Ovary (tissue), 10 donors: ENCODE measurements at places on chromosomes 13 and 19.

GRCh38 chr19:1113030-1113985 is 9.5 kb downstream of the GPX4 start:
- DNase-seq = peak; percentile 97

DNA sequence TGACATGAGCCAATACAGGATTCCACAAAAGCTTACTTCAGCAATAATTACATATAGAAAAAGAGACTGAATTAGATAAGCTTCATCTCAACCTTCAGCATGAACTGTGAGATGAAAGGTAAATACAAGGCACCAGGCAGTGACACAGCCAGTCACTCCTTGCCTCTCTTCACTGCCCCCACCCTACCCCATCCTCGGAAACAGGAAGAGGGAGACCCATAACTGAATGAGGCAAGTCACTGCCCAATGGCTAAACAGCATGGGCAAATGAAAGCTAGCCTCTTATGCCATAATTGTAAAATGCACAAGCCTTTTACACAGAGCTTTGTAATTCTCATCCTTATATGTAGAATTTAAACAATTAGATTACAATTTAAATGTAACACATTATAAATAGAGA is 1.7 kb downstream of the ZNF160 start:
- DNase-seq = no peak

- no peak for DNase-seq
Measured at GRCh38 chr19:32676895-32677359, 1.3 kb downstream of the RGS9BP start.

- DNase-seq = no peak
Measured at GRCh38 chr19:5637971-5638370, 15.1 kb downstream of the SAFB start.

GRCh38 chr19:48975947-48976847 is 11.1 kb downstream of the FTL start:
- DNase-seq = no peak

- no peak for DNase-seq
Measured at GRCh38 chr13:95044452-95045205, 256.6 kb downstream of the ABCC4 start.

GRCh38 chr19:10133596-10133995 is 13.9 kb upstream of the EIF3G start:
- DNase-seq = no peak

- DNase-seq = no peak
Measured at GRCh38 chr13:79126706-79127105, 279.3 kb downstream of the RBM26 start.

- no peak for DNase-seq
Measured at GRCh38 chr19:45166723-45167252, 6.0 kb upstream of the NKPD1 start.

DNA sequence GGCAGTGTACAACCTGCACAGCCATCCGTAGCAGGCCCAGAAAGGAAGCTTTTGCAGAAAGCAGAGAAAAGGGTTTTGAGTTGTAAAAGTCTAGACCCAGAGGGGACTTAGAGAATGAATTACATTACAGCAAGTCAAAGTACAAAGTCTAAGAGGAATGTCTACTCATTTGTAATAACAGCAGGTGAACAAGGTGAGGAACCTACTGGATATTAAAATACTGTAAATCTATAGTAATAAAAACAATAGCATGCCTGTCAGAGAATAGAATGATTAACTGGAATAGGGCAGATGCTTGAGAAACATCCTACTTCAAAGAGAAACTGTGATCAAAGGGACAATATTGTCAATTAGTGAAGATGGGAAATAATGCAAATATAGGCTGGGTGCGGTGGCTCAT is 18.3 kb upstream of the ZNF414 start:
- no peak for DNase-seq

DNA sequence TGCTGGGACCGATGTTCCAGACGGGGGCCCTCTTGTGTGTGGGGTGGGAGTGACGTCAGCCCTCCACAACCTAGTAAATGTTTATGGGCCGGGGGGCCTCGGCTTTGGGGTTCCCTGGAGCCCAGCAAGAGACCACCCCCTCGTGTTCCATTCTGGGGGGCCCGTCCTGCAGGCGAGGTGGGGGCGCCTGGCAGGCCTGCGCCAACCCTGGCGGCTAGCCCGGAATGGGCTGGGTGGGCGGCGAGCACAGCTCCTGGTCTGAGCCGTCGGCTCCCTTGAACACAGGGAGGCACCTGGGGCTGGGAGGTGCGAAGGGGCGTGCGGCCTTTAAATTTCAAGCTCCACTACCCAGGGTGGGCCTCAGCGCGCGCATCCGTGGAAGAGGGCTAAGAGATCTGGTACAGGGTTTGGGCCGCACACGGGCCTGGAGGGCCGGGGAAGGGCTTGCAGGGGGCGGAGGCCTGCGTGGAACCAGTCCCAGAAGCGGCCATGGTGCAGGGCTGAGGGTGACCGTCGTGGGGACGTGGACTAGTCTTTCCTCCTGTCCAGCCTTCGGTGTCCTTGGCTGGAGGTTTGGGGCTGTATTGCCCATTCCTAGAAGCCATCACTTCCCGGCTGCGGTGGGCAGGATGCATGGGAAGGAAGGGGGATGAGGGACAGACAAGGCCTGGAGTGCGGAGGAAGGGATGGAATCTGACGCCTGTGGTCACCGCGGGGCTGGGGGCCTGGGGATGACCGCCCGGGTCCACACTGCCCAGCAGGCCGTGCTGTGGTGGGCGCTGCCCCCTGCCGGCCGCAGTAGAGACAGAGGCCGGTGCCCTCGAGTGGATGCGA is 11.4 kb downstream of the NDUFA11 start:
- peak; percentile 66 for DNase-seq

- no peak for DNase-seq
Measured at GRCh38 chr19:30670562-30671366, 298.6 kb downstream of the ZNF536 start.

- DNase-seq = no peak
Measured at GRCh38 chr19:32363632-32364031, 18.2 kb downstream of the ZNF507 start.

DNA sequence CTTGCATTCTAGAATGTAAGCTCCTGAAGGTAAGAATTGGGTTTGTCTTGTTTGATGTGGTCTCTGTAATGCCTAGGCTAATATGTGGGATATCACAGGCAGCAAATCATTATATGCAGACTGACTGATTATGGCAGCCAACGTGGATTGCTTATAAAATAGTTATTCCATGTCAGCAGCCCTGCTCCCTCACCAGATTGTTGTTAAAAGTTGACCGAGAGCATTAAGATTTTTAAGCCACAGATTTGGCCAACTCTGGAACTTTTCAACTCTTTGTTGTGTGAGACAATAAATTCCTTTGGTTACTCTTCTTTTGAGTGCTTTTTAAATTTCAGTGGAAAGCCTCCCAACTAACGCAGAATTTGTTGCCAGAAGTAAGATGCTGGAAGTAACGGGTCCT is 92.6 kb upstream of the FAM216B start:
- DNase-seq = no peak

DNA sequence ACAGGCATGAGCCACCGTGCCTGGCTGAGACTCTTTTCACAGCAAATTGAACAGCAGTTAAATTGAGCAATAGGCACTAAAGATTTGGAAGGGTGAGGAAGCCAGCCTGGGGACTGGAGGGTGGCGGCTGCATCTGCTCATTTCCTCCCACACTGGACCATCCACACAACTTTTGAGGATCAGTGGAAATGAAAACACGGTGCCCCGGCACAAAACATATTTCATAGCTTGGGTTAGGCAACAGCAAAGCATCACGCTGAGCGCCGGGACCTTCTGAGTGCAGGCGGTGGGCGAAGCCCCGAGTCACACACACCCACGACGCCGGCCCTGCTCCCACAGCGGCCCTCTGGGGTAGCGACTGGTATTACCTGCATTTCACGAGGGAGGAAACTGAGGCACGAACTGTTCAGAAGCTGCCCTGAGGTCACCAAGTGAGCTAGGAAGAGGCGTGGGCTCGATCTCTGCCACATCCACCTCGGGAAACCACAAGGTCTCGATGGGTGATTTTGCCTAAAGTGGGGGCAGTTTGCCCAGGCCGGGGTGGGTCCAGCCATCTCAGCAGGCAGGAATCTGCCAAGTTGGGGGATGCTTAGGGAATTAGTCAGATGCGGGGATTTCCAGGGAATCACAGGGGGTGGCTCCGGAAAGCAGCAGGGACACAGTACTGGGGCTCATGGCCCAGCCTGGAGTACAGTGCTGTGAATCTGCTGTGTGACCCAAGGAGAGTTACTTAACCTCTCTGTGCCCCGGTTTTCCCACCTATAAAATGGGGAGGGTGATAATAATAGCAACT is 3.5 kb upstream of the SBNO2 start:
- DNase-seq = no peak

DNA sequence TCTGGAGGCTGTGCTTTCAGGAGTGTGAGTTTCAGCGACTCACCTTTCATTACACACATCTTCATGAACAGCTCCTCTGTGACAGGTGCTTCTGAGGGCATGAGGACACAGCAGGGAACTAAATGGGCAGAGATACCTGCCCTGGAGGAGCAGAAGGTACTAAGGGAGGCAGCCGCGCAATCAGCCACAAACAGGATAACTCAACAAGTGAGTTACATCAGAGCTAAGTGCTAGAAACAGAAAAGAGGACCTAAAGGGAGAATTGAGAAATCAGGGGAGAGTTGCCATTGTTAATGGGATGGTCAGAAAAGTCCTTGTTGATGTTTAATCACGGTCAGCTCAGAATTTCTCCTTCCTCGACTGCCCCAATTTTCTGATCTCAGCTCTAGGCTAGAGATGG is 42.5 kb downstream of the SYDE1 start:
- no peak for DNase-seq

DNA sequence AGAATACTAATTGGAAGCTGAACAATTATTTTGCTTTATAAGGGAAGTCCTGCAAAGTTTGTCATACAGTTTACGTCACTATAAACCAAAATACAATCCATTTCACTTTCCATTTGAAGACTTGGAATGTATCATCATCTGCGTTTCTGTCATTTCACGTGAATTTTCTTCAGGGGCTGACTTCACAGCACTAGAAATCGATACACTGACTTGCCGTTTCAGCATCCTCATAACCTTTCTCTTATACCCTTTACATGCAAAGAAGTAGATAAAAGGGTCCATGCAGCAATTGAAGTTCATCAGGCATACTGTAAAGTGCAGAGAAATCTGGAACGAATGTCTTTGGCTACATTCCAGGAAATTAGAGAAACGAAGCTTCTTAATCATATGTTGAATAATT is 12.2 kb downstream of the GPR183 start:
- no peak for DNase-seq

GRCh38 chr13:33172400-33172799 is 113.2 kb downstream of the STARD13 start:
- no peak for DNase-seq

GRCh38 chr13:80131204-80131603 is 209.7 kb downstream of the SPRY2 start:
- DNase-seq = peak; percentile 57

- DNase-seq = no peak
Measured at GRCh38 chr13:90455823-90456222, 891.7 kb upstream of the MIR17HG start.

GRCh38 chr19:7500811-7501450 is 12.1 kb upstream of the PEX11G start:
- peak; percentile 66 for DNase-seq

- peak; percentile 31 for DNase-seq
Measured at GRCh38 chr13:21735701-21736401, 65.0 kb downstream of the FGF9 start.

GRCh38 chr13:99657848-99658260 is 156.6 kb downstream of the TM9SF2 start:
- DNase-seq = no peak

DNA sequence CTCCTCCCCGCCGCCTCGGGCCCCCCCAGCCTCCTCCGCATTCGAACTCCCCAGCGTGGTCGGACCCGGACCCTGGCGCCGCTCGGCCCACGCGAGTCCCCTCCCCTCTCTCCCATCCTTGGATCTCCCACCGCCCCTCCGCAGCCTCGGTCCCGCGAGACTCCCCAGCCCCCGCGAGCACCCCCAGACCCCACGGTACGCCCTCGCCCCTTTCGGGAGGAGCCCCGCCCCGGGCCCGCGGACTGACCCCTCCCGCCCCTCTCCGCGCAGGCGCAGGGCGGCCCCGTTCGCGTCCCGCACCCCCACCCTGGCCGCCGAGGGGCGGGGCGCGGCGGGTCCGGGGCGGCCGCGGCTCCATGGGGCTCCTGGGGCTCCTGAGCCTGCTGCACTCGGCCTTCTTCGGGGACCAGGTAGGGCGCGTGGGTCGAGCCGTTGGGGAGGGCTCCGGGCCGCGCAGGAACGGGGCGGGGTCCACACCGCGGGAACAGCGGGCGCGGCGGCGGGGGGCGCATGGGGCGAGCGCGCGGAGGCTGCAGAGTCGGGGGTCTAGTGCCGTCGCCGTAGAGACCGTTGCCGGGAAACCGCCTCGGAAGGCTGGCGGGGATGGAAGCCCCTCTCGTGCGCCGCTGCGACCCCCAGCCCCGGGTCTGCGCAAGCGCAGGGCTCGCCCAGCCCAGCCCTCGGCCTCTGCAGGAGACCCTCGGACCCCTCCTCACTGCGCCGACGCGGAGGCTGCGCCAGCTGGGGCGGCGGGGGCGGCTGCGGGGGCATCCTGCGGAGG is 3.8 kb upstream of the APC2 start:
- DNase-seq = no peak

- DNase-seq = no peak
Measured at GRCh38 chr19:12111176-12111575, 29.0 kb downstream of the ZNF20 start.

GRCh38 chr13:114268344-114269280 is 12.8 kb upstream of the UPF3A start:
- no peak for DNase-seq

DNA sequence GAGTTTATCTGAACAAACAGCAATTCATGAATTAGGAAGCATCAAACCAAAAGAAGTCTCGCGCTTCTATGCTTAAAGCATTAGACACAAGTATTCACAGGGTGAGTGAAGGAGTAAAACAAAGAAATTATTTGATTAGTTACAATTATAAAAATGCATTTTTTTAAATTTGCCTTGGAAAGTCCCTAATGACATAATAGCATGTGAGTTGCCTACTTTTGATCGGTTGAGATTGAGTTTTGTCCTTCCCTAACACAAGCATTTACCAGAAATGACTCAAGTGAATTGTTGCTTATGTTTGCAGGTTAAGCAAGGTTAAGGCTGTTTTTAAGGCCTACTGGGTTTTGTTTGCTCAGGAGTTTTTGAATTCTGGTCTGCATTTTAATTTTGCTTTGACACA is 389 bp upstream of the ZNF649 start:
- DNase-seq = no peak

- no peak for DNase-seq
Measured at GRCh38 chr13:36211567-36211966, 2.8 kb downstream of the SOHLH2 start.

- DNase-seq = no peak
Measured at GRCh38 chr13:68257111-68257842, 1027.1 kb upstream of the PCDH9 start.

DNA sequence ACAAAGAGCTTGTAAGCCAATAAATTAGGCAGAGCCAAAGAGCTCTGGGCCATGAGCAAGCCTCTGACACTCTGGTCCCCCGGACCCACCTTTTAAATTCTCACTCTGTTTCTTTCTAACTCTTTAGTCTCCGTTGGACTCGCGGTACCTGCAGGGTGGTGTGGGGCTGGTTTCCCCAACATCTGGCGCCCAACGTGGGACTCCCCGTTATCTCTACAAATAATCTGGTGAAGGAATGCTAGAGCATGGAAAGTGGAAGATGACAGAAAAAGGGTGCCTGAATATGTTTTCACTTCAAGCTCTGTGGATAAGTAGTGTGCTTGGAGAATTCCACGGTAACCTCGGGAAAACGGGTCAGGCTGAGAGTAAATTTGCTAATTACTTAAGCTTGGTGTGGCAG is 36.5 kb upstream of the CYP2B6 start:
- no peak for DNase-seq
